ENCODE measurements at places on chromosomes 4 and X. TPM values are rescaled to one million over a fixed set of nuclear protein-coding genes. Genes with fewer than 3 reads are reported as not detected.

Gene MBNL3
- total RNA-seq: 3.0 TPM

DNA sequence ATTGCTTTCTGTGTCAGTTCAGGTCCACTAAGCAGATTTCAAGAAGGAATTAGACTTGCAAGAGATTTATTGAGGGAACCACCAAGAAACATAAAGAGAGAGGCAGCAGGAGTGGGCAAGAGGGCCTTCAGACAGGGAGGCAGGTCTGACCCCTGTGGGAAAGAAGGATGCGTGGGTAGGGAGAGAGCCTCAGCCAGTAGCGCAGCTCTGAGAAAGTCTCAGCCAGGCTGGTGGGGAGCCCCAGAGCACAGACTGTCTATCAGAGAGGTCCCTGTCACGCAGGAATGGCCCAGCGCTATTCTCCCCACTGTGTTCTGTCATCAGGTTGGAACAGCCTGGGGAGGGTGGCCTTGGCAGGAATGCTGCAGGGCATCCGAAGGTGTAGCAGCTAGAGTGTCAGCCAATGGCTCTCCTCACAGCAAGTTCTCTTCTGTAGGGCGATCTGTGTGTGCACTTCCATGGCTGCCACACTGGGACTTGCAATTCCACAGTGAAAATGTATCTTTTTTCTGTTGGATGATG is 48.0 kb downstream of the OTC start:
- no peak for DNase-seq

GRCh38 chrX:110363244-110363643 is 4.6 kb downstream of the RTL9 start:
- no peak for DNase-seq

DNA sequence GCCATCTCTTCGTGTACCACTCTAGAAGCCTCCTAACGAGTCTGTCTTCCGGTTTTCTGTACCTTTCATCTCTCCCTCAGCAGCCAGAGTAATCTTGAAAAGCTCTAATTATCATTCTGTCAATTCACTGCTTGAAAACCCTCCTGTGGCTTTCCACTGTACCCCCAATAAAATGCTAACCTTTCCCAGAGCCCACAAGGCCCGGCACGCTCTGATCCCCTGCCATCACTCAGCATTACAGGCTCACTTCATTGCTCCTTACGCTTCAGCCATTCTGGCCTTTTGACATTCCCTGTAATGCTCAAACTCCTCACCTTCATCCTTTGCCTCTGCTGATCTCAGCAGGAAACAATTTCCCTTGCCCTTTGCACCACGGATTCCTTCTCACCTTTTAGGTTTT is 112.9 kb downstream of the ARHGAP10 start:
- DNase-seq: no peak

GRCh38 chrX:11537141-11537540 is 128.6 kb downstream of the ARHGAP6 start:
- no peak for DNase-seq

DNA sequence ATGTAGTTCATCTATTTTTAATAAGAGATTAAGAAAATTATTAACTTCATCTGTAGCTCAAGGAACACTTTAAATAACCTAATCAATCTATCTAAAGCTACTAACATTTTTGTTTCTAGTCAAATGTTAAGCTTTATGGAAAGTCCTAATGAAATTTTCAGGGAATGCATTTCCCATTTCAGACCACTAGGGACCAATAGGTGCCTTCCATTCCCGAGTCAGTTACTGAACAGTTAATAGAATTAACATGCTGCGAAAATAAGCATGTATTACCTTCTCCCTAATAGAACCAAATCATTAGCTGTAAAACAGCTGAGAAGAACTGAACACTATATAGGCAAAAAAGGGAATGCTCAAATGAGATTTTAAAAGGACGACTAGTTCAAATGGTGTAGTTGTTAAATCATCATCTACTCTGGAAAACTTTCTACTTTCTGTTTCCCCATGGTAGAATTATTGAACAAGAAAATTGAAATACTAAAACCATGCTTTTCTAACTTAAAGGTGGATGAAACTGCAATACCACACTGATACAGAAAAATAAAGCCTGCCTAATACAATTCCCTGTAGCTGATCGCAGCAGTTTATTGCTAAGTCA is 22.5 kb downstream of the STX18 start:
- DNase-seq: no peak

GRCh38 chr4:14856062-14856933 is 146.0 kb upstream of the CPEB2 start:
- DNase-seq: peak; percentile 97

DNA sequence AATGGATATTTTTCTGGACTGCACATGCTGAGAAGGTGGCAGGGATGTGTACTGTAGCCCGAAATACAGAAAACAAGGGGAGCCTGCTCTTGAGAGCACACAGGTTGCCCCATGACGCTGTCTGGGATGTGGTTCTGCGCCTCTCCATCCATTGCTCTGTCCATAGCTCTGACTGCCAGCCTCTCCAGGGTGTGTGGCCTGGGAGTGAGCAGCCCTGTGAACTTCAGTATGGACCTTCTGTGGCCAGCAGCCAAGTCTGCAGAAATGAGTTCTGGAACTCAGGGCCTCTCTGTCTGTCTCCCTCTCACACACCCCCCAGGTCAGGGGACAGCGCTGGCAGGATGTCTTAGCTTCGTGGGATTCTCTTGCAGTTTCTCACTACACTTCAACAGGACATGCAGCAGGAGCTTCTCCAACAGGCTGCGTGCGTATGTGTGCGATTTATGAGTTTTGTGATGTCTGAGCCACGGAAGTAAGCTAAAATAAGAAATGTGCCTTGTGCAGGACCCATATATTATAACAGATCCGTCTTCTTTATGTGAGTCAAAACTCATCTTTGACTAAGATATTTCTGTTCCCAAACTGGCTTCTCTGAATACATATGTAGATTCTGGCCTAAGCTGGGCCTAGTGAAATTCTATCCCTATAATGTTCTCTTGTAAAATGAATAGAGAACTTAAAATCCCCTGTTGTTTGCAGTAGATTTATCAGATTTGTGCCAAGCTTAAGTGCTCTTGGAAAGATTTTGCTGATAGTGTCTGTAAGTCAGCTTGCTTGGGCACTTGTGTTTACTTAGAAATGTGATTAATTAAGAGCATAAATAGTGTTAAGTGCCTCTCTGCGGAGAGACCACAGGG is 40.0 kb downstream of the PROM1 start:
- DNase-seq: no peak

DNA sequence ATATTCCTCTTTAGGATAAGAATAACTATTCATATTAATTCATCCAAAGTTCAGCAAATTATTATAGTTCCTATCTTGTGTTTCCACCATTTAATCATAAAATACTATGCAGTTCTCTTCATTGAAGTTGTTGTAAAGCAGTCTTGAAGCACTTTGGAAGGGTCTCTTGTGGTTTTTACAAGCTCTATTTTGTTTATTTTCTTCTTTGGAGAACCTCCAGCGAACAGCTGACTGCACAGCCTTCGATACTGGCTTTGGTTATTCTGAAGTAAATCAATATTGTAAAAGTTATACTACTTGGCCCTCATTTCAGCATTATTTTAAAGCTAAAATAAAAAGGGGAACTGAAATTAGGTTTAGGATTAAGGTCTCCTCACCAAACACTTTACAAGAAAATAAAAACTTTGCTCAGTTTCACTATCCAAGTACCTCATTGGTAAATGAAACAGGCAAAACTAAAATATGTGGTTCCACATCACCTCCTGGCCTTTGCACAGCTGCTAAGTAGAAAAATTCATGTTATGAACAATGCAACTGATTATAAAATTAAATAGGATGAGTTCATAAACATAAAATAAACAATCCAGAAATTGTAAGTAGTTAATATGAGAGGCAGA is 1629.2 kb upstream of the ADGRL3 start:
- no peak for DNase-seq

- no peak for DNase-seq
Observed at GRCh38 chr4:8173492-8174242, 15.1 kb upstream of the ABLIM2 start.

DNA sequence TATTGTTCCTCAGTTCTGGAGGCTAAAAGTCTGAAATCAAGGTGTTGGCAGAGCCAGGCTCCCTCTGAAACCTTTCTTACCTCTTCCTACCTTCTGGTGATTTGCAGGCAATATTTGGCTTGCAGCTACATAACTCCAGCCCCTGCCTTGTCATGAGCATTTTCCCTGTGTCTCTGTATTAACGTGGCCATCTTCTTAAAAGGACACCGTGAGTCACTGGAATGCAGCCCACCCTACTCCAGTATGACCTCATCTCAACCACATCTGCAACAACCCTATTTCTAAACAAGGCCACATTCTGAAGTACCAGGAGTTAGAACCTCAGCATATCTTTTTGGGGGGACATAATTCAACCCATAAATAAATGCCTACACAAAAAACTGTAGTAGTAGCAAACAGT is 40.7 kb downstream of the FANCB start:
- DNase-seq: peak; percentile 1

DNA sequence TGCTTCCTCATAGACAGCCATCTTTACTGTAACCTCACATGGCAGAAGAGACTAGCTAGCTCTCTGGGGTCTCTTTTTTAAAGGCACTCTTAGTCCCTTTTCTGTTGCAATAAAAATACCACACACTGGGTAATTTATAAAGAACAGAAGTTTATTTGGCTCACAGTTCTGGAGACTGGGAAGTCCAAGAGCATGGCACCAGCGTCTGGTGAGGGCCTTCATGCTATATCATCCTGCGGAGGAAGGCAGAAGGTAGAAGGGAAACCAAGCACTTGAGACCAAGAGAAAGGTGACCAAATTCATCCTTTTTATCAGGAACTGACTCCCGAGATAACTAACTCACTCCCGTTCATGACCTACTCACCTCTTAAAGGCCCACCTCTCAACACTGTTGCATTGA is 5.4 kb upstream of the ANXA5 start:
- no peak for DNase-seq

Data from kidney epithelial cell (primary cell).